A172 (cell line): ENCODE measurements at places on chromosomes 1 and 21. TPM values are rescaled to one million over a fixed set of nuclear protein-coding genes. Genes with fewer than 3 reads are reported as not detected.

DNA sequence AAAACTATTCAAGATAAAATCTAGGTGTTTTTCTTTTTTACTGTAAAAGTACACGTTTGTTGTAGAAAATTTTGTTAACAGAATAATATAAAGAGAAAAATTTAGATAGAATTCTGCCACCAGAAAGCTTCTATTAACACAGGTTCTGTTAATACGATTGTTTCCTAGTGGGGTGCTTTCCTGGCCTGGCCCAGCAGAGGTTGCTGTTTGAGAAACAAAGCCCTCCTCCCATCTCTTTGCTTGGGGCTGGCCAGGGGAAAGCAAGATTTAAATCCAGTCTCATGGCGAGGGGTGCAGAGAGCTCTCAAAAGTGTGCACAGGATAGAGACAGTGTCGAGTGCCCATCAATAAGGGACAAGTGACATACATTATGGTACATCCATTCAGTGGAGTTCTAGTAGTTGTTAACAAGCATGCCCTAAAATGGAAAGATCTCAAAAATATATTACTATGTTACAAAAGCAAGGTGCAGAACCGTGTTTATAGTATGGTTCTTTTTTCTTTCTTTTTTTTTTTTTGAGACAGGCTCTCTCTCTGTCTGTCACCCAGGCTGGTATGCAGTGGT is 14.6 kb upstream of the ACBD3 start:
- no peak for DNase-seq

ERO1B gene
- 3.8 and 7.8 TPM in 2 replicates for total RNA-seq

- DNase-seq, result no peak
Measured at GRCh38 chr1:112699425-112700144, 7.3 kb downstream of the RHOC start.

DNA sequence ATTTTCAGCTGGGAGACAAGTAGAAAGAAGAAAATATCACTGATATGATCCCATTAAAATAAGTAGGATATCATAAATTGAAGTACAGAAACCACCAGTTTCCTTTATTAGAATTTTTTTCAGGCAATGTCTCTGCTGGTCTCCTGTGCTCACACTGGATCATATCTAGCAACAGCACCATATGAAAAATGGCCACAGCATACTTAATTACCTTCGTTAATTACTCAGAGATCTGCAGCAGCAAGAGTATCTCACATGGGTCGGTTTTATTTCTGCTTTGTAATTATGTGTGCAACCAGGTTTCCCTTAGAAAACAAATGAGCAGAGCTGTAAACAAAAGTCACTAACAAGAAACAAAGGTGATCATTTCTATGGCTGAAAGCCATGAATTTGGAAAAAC is 287.9 kb downstream of the LRRIQ3 start:
- DNase-seq, result no peak

- DNase-seq, result no peak
Measured at GRCh38 chr1:114701931-114702330, 6.6 kb upstream of the AMPD1 start.

DNA sequence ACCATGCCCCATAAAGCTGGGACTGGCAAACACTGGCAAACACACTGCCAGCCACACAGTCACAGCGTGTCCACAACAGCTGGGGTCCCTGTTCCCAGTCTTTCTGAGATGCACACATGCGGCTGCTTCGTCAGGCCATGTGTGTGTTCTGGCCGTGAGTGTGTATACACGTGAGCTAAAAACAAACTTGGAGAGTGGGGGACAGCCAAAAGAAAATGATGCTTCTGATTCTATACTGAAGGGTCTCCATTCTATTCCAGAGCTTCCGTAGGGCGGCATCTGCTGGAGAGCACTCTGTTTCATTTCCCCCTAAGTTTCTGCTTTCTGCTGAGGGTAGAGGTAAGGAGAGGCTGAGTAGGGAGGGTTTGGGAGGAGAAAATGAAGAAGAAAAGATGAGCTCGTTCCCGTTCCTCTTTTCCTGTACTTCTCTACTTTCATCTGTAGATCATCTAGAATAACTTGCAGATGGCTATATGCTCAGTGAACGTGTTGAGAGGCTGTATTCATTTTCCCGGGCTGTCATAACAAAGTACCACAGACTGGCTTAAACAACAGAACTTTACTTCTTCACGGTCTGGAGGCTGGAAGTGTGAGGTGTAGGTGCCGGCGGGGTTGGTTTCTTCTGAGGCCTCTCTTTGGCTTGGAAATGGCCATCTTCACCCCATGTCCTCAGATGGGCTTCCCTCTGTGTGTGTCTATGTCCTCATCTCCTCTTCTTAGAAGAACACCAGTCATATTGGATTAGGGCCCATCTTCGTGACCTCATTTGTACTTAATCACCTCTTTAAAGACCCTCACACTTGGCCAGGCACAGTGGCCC is 151.6 kb downstream of the TOMM20 start:
- DNase-seq, result no peak

DNA sequence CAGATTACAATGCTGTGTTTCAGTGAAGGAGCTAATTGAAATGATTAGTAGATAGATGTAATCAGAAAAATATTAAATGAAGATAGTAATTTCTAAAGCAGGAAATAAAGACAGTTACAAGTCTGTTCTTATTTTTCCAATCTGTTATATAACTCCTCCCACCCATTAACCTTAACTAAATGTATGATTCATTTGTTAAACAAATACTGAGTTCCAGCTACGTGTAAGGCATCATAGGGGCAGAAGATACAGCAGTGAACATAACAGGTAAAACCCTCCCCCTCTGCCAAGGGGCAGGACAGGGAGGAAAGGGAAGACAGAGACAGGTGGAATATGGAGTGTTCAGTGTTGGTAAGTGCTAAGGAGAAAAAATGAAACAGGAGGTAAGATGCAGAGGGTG is at the start of gene FAM177B:
TSS of gene FAM177B (plus strand) at position 231 of the 400 bp plus-strand sequence. CDS start 9,344 bp downstream, outside the sequence.
- no peak for DNase-seq

DNA sequence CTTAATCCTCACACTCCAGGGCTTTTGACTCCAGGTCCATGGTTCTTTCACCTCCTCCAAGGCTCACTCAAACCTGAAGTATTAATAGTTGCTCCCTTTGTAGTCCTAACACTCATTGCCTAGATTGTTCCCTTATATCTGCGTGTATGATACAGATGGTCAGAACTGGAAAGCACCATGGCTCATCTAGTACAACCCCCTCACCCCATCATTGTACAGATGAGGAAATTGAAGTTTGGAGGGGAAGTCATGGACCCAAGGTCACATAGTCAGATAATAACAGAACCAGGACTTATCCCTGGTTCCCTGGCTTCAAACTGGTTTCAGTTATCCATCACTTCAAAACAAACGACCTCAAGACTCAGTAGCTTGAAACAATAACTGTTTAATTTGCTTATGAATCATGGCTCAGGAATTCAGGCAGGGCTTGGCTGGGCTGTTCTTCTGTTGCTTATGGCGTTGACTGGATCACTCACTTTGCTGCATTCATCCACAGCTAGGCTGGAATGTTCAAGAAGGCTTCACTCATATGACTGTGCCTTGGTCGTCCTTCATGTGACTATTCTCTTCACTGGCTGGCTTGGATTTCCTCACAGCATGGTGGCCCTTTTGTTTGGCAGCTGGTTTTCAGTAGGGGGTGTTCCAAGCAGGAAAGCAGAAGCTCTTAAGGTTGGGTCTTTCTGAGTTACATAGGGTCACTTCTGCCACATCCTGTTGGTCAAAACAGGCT is 5.0 kb downstream of the NOS1AP start:
- DNase-seq, result peak; percentile 95

DNA sequence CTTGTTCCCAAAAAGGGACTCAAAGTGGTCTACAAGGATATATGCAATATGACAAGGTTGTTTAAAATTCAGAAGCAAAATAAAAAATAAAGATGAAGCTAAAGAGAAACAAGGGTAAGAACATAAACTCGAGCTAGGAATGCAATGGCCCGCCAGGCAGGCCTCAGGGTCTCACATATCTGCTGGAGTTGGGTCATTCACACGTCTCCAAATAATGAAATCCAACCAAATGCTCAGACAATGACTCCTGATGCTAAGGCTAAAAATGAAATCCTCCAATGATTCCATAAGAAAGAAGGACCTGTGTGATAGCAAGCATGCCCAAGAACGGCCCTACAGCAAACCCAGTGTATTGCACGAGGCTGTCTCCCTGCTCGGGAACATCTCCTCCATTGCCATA is 153.3 kb upstream of the ETS2 start:
- DNase-seq, result no peak

CD101 gene
- total RNA-seq, result not detected in 2 replicates

CRYBG2 gene
- total RNA-seq, result 0.02 and 0.17 TPM in 2 replicates

- DNase-seq, result no peak
Measured at GRCh38 chr1:176216031-176216430, 8.9 kb upstream of the COP1 start.

DNA sequence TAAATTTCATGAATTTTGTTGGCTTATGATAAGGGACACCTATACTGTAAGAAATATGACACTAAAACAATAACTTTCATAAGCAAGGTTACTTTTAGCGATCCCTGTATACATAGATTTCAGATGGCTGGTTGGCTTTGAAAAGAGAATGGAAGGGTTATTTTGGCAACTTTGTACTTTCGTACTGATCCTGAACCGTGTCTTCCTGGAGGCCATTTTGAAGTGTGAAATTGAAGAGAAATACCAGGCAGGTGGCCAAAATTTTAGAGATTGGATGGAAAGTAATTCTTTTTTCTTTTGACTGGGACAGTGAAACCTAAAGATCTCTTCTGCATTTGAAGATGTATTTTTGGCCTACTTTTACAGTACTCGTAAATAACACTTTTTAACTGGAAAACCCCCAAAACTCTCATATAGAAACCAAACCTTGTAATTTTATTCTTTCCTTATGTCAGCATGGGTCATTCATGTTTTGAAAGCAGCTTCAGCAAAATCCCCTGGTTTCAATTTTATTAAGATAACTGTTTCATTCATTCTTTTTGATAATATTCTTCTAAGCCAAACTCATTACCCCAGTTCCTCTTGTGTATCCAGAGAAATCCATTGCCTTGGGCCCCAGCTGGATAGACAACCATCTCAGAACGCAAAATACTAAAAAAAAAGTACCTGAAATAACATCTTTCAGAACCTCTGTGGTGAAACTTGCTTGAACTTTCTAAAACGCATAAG is 38.4 kb upstream of the ZNF281 start:
- no peak for DNase-seq

DNA sequence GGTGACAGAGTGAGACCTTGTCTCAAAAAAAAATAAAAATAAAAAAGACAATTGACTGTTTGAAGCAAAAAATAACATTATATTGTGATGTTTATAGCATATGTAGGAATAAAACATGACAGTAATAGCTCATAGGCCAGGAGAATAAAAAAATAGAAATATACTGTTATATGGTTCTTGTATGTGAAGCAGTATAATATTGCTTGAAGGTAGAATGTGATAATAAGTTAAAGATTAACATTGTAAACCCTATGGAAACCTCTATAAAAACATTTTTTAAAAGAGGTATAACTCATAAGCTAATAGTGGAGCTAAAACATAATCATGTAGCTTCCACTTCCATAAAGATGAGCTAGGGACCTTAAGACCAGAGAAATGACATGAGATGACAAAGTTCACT is 23.5 kb downstream of the GJA4 start:
- DNase-seq, result no peak

C1orf159 gene
- 8.2 and 10.0 TPM in 2 replicates for total RNA-seq

DNA sequence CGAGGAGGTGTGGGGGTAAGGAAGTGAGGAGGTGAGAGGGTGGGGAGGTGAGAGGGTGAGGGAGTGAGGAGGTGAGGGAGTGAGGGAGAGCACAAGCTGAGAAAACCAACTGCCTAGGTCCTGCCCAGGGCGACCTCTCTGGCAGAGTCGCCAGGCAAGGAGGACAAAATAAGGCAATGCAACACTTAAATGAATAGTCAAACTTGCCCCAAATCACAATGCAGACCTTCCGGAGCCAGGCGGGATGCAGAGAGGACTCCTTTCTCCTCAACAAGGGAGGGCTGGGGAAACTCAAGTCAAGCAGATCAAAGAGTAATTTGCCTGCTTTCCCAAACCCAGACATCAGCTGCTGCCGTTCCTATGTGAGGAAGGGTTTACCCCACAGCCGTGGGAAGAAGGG is 86.0 kb downstream of the CCDC185 start:
- no peak for DNase-seq

KCNQ4 gene
- not detected in 2 replicates for total RNA-seq

DNA sequence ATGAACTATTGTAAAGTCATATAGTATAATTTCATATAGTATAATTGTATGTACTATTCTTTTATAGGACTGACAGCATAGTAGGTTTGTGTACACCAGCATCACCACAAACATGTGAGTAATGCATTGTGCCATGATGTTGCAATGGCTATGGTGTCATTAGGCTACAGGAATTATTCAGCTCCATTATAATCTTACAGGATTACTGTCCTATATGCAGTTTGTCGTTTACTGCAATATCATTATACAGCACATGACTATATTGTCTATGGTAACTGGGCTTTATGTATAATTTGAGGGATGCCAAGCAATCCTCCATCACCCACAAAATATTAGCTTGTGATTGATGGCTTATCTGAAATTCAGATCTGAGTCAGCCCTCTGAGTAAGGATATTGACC is 54.2 kb upstream of the PBX1 start:
- no peak for DNase-seq

- no peak for DNase-seq
Measured at GRCh38 chr1:97797403-97798183, 123.2 kb downstream of the DPYD start.

- peak; percentile 59 for DNase-seq
Measured at GRCh38 chr1:66571789-66572188, 37.8 kb downstream of the SGIP1 start.

GRCh38 chr1:99481391-99481996 is 164.4 kb upstream of the PALMD start:
- DNase-seq, result peak; percentile 25

DNA sequence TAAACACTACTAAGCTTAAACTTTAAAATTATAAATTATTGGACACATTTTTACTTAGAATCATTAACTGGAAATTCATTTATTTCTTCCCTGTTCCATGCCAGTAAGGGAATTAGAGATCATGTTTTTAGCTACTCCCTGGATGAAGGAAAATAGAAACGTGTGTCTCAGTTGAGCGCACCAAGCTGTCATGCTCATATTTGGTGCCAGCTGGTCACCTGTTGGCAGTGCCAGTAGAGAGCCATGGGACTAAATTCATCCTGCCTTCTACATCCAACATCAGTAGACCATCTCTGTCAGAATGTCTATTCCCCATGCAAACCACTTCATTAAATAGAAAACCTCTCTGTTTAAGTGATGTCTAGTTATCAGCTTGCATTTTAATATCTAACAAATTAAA is 17.4 kb upstream of the SLC22A15 start:
- no peak for DNase-seq

DNA sequence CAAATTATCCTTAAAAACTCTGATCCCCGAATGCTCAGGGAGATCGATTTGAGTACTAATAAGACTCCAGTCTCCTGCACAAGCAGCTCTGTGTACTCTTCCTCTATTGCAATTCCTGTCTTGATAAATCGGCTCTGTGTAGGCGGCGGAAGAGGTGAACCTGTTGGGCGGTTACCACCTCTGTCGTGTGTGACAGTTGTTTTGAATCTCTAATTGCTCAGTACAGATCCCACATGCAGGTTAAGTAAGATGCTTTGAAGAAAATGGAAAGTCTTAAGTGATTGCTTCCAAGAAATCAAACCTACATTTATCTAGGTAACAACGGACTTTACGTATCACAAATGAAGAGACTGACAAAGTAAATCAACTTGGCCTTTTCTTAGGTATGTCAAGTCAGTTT is 35.5 kb downstream of the COA6 start:
- DNase-seq, result no peak

FAM163A gene
- total RNA-seq, result 0.10 and 0.24 TPM in 2 replicates

- DNase-seq, result peak; percentile 14
Measured at GRCh38 chr1:167860231-167860923, 53.6 kb downstream of the ADCY10 start.

ZYG11A gene
- 6.8 and 7.7 TPM in 2 replicates for total RNA-seq

- DNase-seq, result no peak
Measured at GRCh38 chr1:158572226-158572625, 1.8 kb upstream of the OR6P1 start.
